ENCODE measurements at places on chromosomes 1 and 21.

GRCh38 chr1:226638608-226639007, 90.0 kb downstream of the STUM start:
- no peak for DNase-seq

DNA sequence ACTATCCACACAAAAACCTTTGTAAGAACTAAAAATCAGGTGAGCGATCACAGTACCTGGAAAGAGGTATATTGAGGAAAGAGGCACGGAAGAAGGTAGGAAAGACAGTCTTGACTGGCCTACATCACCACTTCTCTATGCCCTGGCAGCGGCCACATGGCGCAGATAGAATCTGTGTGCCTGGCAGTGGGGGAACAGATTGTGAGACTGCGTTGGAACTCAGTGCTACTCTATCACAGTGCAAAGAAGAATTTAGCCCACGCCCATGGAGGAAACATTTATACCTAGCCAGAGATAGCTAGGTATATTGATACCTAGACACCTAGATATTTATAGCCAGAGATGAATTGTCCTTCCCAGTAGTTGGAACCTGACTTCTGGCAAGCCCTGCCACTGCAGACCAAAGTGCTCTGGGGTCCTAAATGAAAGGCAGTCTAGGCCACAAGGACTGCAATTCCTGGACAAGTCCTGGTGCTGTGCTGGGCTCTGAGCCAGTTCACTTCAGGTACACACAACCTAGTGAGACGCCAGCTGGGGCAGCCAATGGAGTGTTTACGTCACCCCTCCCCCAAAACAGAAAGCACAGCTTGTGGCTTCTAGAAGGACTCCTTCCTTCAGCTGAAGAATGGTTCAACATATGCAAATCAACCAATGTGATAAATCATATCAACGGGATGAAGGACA, 51.9 kb downstream of the DHX9 start:
- DNase-seq, result no peak

DNA sequence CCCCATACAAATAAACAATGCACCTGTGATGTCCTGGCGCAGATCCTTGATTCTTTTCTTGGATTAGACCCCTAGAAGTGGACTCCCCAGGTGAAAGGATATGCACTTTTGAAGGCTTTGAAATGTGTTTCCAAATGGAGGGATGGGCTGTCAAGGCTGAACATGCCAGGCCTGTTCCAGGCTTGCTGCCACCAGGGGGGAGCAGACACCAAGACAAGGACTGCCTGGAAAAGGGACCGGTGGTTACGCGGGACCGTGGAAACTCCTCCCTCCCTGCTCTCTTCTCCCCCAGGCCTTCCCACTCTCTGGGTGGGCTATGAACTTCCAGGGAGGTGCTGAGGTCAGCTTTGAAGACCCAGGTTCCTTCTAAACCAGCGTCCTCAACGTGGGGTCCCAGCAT, 12.7 kb downstream of the C1QB start:
- DNase-seq, result no peak

- DNase-seq, result no peak
Observed at GRCh38 chr1:68620571-68620970, 123.7 kb upstream of the DEPDC1 start.

- no peak for DNase-seq
Observed at GRCh38 chr1:155794605-155795245, 62.3 kb downstream of the GON4L start.

GRCh38 chr1:181206979-181207790, 118.7 kb downstream of the IER5 start:
- DNase-seq, result no peak

DNA sequence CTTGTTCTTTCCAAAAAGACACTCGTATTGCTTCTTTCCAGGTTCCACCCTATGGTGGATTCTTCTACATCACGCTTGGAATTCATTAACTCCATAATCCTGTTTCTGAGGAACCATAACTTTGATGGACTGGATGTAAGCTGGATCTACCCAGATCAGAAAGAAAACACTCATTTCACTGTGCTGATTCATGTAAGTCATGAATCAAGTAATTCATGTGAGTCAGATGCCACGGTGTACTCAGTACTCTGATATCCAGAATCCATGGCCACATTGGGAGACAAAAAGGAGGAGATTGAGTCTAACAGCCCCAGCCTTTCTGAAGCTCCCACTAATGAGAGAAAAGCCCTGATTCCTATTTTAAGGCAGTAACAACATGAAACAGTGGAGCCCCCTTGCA, 7.4 kb downstream of the CHI3L2 start:
- DNase-seq, result no peak

- DNase-seq, result no peak
Observed at GRCh38 chr1:63928186-63929105, 154.6 kb downstream of the ROR1 start.

Data from HS-5 (cell line).